Tibial nerve (tissue), 4 donors: ENCODE measurements at places on chromosomes 7 and 10.

DNA sequence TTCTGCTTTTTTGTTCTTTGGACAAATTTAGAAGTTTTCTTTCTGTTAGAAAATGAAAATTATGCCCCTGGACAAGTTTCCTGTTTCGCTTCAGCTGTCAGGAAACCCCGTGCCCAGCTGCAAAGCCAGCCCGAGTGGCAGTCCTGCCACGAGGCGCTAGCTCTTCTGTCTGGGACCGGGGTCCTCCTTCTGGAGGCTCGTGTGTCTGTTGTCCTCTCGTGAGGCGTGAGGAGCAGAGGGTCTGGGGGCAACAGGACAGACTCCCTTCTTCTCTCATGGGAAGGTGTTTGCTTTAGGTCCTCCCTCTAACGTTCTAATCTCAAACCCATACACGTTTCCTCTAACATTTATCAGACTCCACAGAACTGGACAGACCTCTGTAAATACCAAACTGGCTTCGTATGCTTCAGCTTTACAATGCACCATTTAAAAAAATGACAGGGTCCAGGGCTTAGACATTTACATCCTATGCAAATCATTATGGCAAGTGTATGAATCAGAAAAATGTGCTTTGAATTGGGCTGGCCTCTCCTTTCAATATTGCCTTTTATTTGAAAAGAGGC, 184.5 kb upstream of the SHH start:
- no peaks in the 10 kb centered on the region for H3K36me3 ChIP-seq
- H3K4me1 ChIP-seq: no peaks in the 10 kb centered on the region
- no peak for DNase-seq
- no peak overlapping the region for H3K4me3 ChIP-seq
- no peaks in the 10 kb centered on the region for H3K27me3 ChIP-seq
- H3K27ac ChIP-seq: no peak overlapping the region

- H3K4me1 ChIP-seq: no peaks in the 10 kb centered on the region
- no peak for DNase-seq
- no peak overlapping the region for H3K27ac ChIP-seq
- no peaks in the 10 kb centered on the region for H3K36me3 ChIP-seq
- H3K27me3 ChIP-seq: no peaks in the 10 kb centered on the region
Measured at GRCh38 chr7:43242628-43243255, 130.3 kb downstream of the HECW1 start.

DNA sequence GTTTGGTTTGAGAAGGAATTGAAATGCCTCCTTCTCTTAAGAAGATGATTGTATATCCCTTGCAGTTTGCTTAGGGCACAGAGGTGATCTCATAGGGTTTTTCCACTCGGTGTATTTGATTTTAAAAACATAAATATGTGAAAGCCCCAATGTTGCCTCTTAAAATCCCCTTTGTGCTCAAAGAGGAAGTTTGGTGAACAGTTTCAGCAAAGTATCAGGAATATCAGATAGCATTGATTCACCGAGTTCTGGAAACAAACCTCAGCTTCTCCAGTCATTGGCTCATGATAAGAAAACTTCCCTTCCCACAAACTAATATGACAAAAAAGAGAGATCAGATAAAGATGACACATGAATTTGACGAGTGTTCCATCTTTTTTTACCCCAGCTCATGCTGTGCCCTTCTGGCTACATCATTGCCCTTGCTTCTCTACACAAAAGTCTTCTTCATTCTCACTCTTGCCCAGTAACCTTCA, 20.1 kb upstream of the SMNDC1 start:
- H3K4me1 ChIP-seq: no peaks in the 10 kb centered on the region
- no peak overlapping the region for H3K4me3 ChIP-seq
- no peak for DNase-seq
- H3K27ac ChIP-seq: no peak overlapping the region
- no peaks in the 10 kb centered on the region for H3K27me3 ChIP-seq

DNA sequence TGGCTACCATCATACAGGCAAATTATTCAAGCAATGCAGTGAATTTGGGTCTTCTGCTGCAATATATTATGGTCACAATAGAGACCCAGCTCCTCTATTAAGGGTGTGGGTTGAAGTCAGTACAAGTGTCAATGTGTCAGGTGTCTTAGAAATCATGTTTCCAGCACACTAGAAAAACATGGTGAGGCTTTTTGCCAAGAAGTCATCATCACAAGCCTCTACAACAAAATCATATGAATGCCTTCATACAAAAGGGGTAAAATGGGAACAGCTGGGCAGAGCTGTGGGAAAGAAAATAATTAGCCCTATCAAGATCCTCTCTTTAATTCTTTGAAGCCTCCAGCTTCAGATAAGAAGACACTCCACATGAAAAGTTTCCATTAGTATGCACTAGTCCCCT, 37.2 kb downstream of the FAM13C start:
- H3K4me3 ChIP-seq: no peak overlapping the region
- H3K36me3 ChIP-seq: no peaks in the 10 kb centered on the region
- H3K27me3 ChIP-seq: no peaks in the 10 kb centered on the region
- no peaks in the 10 kb centered on the region for H3K4me1 ChIP-seq

GRCh38 chr7:35905555-35905954, 104.7 kb downstream of the SEPTIN7 start:
- no peak overlapping the region for H3K4me3 ChIP-seq
- no peak overlapping the region for H3K27ac ChIP-seq
- no peaks in the 10 kb centered on the region for H3K27me3 ChIP-seq
- H3K36me3 ChIP-seq: no peaks in the 10 kb centered on the region
- no peak for DNase-seq

- no peak overlapping the region for H3K27ac ChIP-seq
- peaks cover 14% of the 10 kb centered on the region for H3K4me1 ChIP-seq
- DNase-seq: no peak
- no peaks in the 10 kb centered on the region for H3K27me3 ChIP-seq
- no peak overlapping the region for H3K4me3 ChIP-seq
- no peaks in the 10 kb centered on the region for H3K36me3 ChIP-seq
Measured at GRCh38 chr7:103687951-103688350, 241.9 kb upstream of the SLC26A5 start.

- no peak overlapping the region for H3K4me3 ChIP-seq
- no peak for DNase-seq
- peaks cover 15% of the 10 kb centered on the region for H3K4me1 ChIP-seq
- no peaks in the 10 kb centered on the region for H3K36me3 ChIP-seq
- H3K27me3 ChIP-seq: no peaks in the 10 kb centered on the region
- peak overlapping the region; percentile 97 for H3K27ac ChIP-seq
Measured at GRCh38 chr10:43219848-43220247, 47.0 kb downstream of the RASGEF1A start.

GRCh38 chr7:14691034-14691433, 211.5 kb downstream of the DGKB start:
- no peak overlapping the region for H3K4me3 ChIP-seq
- H3K27me3 ChIP-seq: no peaks in the 10 kb centered on the region
- H3K4me1 ChIP-seq: no peaks in the 10 kb centered on the region
- no peak for DNase-seq

- no peak for DNase-seq
- no peaks in the 10 kb centered on the region for H3K4me1 ChIP-seq
- no peak overlapping the region for H3K4me3 ChIP-seq
- H3K36me3 ChIP-seq: no peaks in the 10 kb centered on the region
Measured at GRCh38 chr7:141290365-141290764, 216.5 kb downstream of the TMEM178B start.

- DNase-seq: no peak
- H3K36me3 ChIP-seq: no peaks in the 10 kb centered on the region
- no peaks in the 10 kb centered on the region for H3K27me3 ChIP-seq
- H3K4me3 ChIP-seq: no peak overlapping the region
- H3K4me1 ChIP-seq: no peaks in the 10 kb centered on the region
Measured at GRCh38 chr7:23791721-23792120, 81.7 kb downstream of the STK31 start.
